HFFc6 (cell line): ENCODE measurements at places on chromosomes 5 and 9. TPM values are rescaled to one million over a fixed set of nuclear protein-coding genes. Genes with fewer than 3 reads are reported as not detected.

Gene BRINP1
- not detected in 3 replicates for total RNA-seq

- no peaks in the 10 kb centered on the region; the same call in 1 of the 2 replicates for H3K4me1 ChIP-seq
- no peak for DNase-seq
Measured at GRCh38 chr5:133482028-133482427, 130.3 kb downstream of the FSTL4 start.

DNA sequence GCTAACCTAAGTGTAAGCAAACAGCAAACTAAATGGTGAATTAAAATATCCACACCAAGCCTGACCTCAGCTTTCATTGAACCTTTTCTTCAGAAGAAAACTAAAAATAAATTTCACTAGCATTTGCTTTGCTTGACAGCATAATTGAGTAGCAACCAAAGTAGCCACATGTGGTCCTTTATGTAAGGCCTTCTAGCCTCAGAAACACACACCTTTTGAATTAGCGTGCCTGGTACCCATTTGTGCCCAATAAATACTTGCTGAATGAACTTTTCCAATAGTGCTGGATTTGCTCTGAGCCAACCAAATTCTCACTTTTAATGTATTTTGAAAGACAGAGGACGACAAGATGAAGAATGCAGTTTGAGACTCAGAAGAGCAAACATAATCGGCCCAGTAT lies 2.1 kb upstream of the NIPBL start:
- H3K4me3 ChIP-seq = peak overlapping the region; percentile 95
- peaks cover 2% of the 10 kb centered on the region for H3K27me3 ChIP-seq
- DNase-seq = no peak
- peaks cover 20% of the 10 kb centered on the region for H3K36me3 ChIP-seq
- H3K27ac ChIP-seq = peak overlapping the region; percentile 98

GRCh38 chr9:136996361-136997292 lies at the start of gene CLIC3:
TSS of gene CLIC3 (minus strand) at chr9:136996568. CDS start at chr9:136996543, 25 bp downstream.
- H3K4me1 ChIP-seq = peaks cover 32% of the 10 kb centered on the region
- H3K27ac ChIP-seq = peak within 1 kb of the TSS; percentile 36
- DNase-seq = no peak
- H3K27me3 ChIP-seq = no peaks in the 10 kb centered on the region; the same call in 1 of the 2 replicates

GRCh38 chr5:57174128-57174889 lies 450 bp downstream of the GPBP1 start:
- peak overlapping the region; percentile 98 for H3K27ac ChIP-seq

DNA sequence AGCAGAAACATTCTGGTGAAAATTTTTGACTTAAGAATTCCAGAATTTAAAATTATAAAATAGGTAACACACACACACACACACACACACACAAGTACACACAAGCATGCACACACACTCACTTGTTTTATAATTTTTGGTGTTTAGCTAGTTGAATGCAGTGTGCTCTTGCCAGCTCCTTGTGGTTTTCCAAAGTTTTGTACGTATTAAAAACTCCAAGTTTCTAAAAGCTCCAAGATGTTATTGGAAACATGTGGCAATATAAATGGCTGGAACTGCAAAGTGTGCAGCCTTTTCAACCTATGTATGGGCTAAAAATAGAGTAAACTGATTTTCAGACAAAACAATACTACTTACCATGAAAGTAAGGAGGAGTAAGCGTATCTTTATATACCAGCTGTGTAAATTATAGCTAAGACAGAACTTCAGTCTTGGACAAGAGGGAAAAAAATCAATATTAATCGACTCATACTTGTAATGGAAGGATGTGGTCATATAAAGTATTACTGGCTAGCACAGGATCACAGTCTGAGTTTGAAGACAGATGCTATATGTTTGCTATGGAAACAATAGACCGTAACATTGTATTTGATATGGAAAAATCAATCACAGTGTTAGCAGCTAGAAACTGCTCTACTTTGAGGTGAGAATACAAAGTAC lies 727.1 kb upstream of the GRAMD2B start:
- no peaks in the 10 kb centered on the region for H3K27me3 ChIP-seq
- no peak overlapping the region for H3K27ac ChIP-seq
- no peak for DNase-seq
- no peaks in the 10 kb centered on the region for H3K36me3 ChIP-seq

DNA sequence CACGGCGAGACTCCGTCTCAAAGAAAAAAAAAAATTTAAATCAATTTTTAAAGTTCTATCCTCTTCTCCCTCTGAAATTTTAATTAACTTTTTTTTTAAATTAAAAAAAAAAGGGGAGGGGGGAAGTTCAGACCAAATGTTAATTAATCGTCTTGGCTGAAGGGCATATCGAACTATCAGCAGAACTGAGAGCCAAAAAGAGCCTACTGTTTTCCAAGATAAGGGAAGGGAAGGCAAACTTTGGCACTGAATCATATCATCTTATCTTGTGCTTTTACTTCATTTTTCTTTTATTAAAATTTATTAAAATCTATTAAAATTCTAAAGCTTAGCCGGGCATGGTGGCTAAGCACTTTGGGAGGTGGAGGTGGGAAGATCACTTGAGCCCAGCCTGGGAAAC lies 45.9 kb upstream of the MTMR12 start:
- H3K27me3 ChIP-seq = no peaks in the 10 kb centered on the region
- peaks cover 7% of the 10 kb centered on the region; the same call in 1 of the 2 replicates for H3K4me1 ChIP-seq
- peaks cover 33% of the 10 kb centered on the region for H3K36me3 ChIP-seq
- no peak for DNase-seq
- H3K27ac ChIP-seq = no peak overlapping the region
- no peak overlapping the region for H3K4me3 ChIP-seq

DNA sequence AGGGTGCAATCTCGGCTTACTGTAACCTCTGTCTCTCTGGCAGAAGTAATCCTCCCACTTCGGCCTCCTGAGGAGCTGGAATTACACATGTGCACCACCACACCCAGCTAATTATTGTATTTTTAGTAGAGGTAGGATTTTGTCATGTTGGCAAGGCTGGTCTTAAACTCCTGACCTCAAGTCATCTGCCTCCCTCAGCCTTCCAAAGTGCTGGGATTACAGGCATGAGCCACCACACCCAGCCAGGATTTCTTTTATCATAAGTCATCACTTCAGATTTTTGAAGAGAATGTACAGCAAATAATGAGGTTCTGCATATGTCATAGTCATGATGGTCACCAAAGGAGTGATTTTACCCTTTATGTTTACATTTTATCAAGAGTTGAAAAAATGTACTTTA lies 108.1 kb downstream of the GCNT1 start:
- peaks cover 58% of the 10 kb centered on the region for H3K4me1 ChIP-seq
- DNase-seq = peak; percentile 23
- H3K4me3 ChIP-seq = no peak overlapping the region
- no peaks in the 10 kb centered on the region for H3K27me3 ChIP-seq
- no peak overlapping the region; the same call in 1 of the 2 replicates for H3K27ac ChIP-seq

DNA sequence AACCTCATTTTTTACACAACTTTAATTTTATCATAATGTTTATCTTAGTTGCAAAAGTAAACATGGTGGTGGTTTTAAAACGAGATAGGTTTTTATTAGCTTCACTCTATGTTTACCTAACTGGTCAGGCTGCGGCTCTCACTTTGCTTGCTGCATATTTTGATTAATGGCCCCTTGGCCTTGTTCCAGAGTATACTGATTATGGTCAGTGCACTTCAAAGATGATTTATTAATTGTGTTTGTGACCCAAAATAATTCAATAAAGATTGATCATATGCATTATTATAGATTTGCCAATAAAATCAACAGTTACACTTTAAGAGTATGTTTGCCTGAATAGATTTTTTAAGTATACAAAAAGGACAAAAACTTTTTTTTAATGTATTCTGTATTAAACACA lies 188.0 kb downstream of the XRCC4 start:
- DNase-seq = peak; percentile 2
- H3K36me3 ChIP-seq = no peaks in the 10 kb centered on the region
- H3K4me3 ChIP-seq = no peak overlapping the region

Gene ORM2
- total RNA-seq = not detected in 3 replicates
